Cortex of kidney (tissue), 1 donor: ENCODE measurements at places on chromosomes 2 and 18.

DNA sequence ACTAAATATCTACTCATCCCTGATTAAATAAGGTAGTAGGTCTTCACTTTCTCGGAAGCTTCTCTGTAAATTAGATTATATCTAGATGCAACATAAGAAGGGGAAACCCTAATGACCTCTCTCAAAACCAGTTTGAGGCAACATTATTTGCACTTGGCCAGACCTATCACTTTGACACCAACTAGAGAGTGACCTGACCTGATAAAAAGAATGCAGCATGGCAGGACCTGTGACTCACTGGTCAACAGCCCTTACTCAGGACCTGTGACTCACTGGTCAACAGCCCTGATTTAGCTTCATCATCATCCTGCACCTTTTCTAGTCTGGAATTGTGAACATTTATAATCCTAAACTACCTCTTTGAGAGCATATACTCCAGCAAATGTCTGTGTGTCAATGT, 1957.7 kb upstream of the CELF4 start:
- no peak for DNase-seq

DNA sequence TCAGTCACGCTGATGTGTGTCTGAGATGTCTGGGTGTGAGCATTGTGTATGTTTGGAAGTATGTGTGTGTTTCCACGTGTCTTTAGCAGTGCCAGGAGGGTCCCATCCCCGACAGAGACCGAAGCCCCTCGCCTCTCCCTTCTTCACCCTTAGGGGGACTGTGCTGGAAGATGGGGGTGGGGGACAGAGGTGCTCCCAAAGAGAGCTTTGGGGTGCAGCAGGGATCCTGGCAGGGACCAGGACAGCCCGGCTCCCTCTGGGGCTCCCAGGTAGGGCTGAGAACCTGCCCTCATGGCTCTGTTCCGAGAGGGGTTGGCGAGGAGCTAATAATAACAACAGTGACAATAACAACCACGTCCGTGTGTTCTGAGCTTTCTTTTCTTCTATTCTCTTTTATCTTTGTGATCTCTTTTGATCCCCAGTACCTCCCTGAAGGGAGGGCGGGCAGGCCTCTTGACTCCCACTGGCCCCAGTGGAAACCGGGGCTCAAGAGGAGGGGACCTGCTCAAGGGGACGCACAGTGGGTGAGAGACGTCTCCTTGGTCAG, 57.6 kb downstream of the SMAD7 start:
- no peak for DNase-seq

- no peak for DNase-seq
These were observed 894 bp upstream of the GCC2 start for GRCh38 chr2:108447947-108448677.

DNA sequence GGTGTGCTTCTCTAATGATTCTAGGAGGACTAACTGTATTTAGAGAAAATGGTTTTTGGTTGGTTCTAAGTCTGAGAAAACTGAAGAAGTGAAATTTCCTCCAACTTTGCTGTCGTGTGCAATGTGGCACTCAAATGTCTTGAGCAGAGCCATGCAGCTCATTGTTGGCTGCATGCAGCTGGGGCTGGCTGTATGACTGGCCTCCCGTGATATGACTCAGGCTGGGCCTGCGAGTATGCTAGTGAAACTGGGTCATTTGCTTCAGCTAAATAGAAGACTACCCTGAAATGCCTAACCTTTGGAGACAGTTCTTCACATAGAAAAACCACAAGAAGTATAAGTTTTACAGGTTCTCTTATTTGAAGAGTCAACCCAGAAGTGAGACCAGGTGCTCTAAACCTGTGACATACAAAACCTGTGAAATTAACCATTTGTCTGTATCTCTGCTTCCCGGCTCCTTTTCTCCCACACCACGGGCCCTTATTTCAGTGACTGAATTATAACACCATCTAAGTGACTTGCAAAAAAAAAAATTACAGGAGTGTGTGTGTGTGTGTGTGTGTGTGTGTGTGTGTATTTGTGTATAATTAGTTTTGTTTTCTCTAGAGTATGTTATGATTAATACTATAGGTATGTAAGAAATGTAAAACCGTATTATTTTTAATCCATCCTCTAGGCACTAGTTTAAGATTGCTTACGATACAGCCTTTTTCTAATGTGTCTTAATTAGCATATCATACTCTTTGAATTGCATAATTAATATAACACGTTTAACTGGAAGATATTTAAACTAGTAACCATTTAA, 15.9 kb downstream of the POLI start:
- DNase-seq = no peak

GRCh38 chr2:216130346-216130971, 21.3 kb downstream of the XRCC5 start:
- DNase-seq = no peak

DNA sequence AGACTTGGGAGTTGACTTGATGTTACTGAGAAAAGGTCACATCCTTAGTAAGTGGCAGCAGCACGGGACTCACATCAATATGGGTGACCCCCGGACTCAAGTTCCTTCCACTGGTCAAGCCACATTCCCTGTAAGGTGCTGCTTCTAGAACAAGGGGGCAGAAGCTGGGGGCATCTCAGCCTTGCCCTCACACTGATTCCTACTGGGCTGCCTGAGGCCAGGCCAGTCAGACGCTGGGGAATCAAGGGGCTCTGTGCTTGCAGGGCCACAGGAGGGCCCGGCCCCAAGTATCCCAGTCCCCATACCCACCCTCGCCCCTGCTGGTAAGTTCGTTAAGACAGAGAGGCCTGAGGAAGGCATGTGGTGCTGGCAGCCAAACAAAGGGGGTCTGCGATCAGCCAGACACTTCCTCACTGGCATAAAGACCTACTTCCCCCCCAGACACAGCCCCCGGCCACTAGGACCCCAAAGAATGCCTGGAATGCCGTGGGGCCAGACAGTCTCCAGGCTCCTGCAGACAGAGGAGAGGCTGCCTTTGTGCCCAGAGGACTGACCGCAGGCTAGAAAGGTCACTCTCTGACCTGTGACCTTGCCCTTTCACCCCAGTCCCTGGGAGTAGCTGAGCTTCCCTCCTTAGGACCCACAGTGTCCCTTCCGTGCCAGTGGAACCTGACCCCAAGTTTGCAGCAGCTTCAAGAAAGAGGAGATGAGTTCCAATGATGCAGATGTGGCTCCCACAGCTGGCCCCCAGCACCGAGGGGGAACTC, 83.6 kb downstream of the HS1BP3 start:
- no peak for DNase-seq

GRCh38 chr2:73176205-73176880, 26.0 kb upstream of the NOTO start:
- DNase-seq = no peak

DNA sequence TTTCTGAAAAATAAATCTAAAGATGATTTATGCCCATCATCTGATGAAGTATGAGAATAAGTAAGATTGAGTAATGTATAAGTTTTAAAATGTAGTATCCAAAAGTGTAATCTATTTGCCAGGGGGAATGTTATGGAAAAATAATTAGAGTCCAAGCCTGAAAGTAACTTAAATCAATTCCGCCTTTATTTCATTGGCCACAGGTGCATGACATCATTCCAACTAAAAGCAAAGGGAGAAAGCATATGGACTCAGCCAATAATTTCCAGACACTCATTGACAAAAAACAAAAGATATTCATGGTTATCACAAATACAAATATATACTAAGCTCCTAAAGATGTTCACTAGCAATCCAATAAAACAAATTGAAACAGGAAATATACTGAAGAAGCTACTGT, 752.6 kb upstream of the TMEFF2 start:
- no peak for DNase-seq

DNA sequence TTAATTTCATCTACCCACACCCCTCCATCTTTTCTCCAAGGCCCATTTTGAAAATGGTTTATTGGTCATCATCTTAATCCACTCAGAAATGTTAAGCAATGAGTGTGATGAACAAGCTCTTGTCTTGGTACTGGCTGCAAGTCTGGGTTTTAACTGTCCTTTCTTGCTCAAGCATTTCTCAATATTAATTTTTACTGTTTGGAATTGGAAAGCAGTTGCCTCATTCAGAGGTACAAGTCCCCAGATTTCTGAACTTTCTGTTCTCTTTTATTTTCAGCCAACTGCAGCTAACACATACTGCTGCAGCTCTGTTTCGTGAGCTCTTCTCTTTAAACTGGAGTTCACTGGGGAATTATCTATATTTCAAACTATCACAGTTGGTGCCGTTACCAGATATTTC, 99.4 kb upstream of the TEX51 start:
- DNase-seq = no peak

DNA sequence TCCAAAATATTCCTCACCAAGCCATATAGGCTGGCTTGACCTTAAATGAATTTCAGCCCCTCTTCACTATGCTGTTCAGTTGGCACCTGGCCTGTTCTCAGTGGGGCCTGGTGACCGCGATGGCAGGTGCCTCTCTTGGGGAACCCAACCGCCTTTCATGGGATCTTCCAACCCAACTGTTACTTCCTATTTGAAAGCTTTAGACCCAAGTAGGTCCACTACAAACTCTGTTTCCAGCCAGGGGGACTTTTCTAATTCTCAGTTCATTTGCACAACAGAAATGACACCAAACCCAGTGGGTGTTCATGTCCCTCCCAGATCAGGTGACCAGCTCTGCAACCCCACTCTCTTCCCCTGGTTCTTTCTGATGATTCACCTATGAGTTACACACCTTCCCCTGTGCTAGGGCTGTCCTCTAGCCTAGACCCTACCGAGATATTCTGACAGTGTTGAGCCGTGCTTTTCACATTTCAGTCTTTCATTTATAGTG, 35.6 kb upstream of the NDUFV2 start:
- no peak for DNase-seq

GRCh38 chr18:3401669-3402620, 48.0 kb upstream of the TGIF1 start:
- DNase-seq = no peak

DNA sequence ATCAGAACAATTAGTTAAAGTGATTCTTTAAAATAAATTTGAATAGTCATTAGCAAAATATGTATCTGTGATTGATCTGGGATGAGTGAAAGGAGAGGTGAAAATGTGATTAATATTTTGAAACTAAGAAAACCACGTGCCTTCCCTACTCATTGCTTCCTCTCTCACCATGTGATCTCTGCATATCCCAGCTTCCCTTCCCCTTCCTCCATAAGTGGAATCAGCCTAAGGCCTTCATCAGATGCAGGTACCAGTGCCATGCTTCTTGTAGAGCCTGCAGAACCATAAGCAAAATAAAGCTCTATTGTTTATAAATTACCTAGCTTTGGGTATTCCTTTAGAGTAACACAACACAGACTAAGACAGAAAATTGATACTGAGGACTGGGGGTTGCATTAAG, 11.2 kb upstream of the STAT1 start:
- no peak for DNase-seq

GRCh38 chr2:28590496-28591301, 94.8 kb downstream of the PLB1 start:
- no peak for DNase-seq

- no peak for DNase-seq
These were observed 153.6 kb downstream of the FAM210A start for GRCh38 chr18:13572721-13573120.

- DNase-seq = no peak
These were observed 564.7 kb downstream of the TNS1 start for GRCh38 chr2:217438136-217438535.

DNA sequence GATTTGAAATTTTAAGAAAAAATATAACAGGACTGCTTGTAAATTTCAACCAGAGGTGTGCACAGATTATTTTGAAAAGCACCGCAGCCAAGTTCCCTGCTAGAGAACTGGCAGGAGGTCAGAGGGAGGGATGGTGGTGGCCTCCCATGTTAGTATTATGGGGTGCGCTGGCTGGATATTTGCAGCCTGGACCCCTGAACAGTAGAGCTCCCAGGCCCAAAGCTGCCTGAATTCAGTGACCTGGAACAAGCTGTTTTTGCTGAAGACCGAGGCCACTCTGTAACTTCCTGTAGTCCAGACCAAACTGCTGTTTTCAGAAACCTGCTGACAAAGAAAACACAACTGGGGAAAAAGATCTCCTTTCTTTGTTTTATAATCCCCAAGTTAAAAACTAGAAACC, 314.3 kb downstream of the TNS1 start:
- no peak for DNase-seq

DNA sequence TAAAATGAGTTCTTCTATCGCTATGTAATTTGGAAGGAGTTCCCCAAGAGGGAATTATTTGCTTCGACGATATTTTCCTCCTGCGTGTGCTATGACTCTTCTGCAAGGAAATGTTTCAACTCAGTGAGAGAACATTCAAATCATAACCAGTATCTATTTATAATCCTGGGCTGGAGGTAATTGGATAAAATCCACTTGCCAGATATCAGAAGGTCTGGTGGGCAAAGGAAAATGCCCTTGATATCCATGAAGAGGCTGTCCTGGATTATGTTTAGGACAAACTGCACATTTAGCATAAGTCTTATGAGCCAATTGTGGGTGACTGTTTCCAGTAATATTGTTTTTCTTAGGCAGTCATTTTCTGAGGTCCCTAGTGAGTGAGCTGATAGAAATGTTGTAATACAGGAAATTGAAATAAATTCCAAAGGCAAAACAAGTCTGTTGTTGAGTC, 17.7 kb downstream of the RPIA start:
- no peak for DNase-seq

DNA sequence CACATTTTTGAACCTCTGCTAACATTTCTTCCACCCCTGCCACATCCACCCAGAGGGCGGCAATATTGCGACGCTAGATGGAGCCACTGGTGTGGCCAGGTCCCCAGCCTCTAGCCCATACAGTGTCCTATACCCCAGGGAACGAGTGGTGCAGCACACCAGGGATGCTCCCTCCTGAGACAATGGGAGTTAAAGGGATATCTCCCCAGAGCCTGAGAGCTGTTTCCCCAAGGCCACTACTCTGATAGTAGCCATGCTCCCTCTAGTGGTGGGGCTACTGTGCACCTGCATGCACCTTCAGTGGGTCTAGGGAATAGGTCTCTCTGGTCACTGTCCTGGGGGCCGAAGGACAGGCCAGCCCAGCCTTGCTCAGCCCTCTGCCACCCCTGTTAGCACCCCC, 336.4 kb upstream of the FSHR start:
- DNase-seq = no peak

DNA sequence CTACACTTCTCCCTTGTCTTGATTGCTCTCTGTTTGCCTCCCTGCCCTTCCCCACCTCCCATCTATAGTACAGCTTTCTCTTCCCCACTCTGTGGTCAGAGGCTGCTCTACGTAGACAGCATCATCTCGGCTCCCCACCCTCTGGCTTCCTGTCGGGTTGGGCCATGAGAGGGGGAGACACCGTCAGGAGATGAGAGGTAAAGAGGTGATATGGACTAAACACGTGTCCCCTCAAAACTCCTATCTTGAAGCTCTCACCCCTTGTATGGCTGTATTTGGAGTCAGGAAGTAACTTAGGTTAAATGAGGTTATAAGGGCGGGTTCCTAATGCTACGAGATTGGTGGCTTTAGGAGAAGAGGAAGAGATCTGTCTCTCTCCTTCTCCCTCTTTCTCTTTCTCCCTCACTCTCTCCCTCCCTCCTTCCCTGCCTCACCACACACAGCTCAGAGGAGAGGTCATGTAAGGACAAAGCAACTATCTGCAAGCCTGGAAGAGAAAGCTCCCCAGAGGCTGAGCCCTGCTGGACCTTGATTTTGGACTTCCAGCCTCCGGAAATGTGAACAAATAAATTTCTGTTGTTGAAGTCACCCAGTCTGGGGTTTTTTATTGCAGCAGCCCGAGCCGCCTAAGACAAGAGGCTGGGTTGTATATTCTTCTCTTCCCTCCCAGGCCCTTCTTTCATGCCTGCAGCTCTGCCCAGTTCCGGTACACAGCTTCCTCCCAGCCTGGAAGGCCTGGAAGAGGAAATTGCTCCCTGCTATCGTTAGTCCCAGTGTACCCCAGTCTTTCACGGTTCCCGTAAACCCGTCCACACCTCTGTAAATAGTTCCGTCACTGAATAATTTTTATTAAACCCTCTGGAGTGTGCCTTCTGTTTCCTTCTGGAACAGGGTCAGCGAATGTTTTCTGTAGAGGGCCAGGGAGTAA, 138.0 kb downstream of the AKAIN1 start:
- DNase-seq = no peak

GRCh38 chr2:9255416-9255815, 48.8 kb downstream of the ASAP2 start:
- DNase-seq = no peak
